ENCODE measurements at places on chromosomes 2 and 18. TPM values are rescaled to one million over a fixed set of nuclear protein-coding genes. Genes with fewer than 3 reads are reported as not detected.

The UGT1A6 gene
- not detected for total RNA-seq

GRCh38 chr2:15028406-15028805 lies 395.9 kb downstream of the LRATD1 start:
- H3K27me3 ChIP-seq = no peaks in the 10 kb centered on the region
- no peak overlapping the region for H3K27ac ChIP-seq
- no peaks in the 10 kb centered on the region for H3K36me3 ChIP-seq
- H3K4me3 ChIP-seq = no peak overlapping the region
- DNase-seq = no peak

DNA sequence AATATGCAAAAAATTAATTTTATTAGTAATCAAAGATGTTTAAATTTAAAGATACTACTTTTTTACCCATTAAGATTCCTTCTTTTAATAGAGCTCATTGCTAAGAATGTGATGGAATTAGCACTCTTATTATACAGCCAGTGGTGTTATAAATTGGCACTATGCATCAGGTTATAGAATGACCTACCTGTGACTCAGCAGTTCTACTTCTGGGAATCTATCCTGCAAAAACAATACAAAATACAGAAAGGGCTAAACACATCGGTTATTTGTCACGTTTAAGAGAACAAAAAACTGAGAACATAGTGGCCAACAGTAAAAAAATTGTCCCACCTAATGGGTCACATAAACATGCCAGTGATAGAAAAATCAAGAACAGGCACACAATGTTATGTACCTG lies 9.4 kb upstream of the ADD2 start:
- no peaks in the 10 kb centered on the region for H3K36me3 ChIP-seq
- DNase-seq = no peak
- no peaks in the 10 kb centered on the region for H3K4me1 ChIP-seq
- H3K27ac ChIP-seq = no peak overlapping the region

The UPP2 gene
- not detected for total RNA-seq

DNA sequence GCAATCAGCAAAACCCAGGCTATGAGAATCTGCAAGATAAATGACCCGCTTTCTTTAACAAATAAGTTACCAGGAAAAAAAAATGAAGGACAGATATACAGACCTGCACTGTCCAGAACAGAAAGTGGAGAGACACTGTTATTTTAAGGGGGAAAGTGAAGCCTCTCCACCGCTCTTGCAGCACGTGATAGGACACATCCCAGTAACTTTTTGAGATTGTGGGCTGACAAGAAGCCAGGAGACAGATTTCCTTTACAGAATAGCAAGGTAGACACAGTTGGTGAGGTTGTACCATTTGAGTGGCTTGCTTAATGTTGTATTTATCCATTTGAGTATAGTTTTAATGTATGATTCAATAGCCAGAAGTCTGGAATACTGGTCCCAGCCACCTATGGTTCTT lies 13.0 kb downstream of the TMEM169 start:
- H3K4me3 ChIP-seq = no peak overlapping the region
- no peak overlapping the region for H3K27ac ChIP-seq
- H3K4me1 ChIP-seq = no peaks in the 10 kb centered on the region
- H3K27me3 ChIP-seq = no peaks in the 10 kb centered on the region
- peaks cover 11% of the 10 kb centered on the region for H3K36me3 ChIP-seq

DNA sequence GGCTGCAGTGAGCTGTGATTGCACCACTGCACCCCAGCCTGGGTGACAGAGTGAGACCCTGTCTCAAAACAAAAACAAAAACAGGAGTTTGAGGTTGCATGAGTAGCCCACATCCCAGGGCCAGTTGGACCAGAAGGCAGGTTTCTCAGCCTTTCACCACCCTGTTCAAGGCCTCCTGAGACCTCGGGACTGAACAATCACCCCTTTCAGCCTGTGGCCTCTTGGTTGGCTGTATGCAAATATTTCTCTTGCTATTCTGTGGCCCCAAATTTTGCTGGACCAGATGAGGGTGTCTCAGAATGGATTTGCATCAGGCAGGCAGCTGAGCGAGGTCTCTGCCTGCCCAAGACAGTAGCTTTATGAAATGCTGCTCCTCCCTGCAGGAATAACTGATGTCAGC lies 56.9 kb downstream of the DPYSL5 start:
- H3K27ac ChIP-seq = no peak overlapping the region
- H3K36me3 ChIP-seq = no peaks in the 10 kb centered on the region
- H3K4me1 ChIP-seq = no peaks in the 10 kb centered on the region
- H3K27me3 ChIP-seq = no peaks in the 10 kb centered on the region
- H3K4me3 ChIP-seq = no peak overlapping the region
